ENCODE measurements at places on chromosomes 7 and 10.

GRCh38 chr10:29709484-29710002 is 74.8 kb upstream of the SVIL start:
- DNase-seq: no peak

DNA sequence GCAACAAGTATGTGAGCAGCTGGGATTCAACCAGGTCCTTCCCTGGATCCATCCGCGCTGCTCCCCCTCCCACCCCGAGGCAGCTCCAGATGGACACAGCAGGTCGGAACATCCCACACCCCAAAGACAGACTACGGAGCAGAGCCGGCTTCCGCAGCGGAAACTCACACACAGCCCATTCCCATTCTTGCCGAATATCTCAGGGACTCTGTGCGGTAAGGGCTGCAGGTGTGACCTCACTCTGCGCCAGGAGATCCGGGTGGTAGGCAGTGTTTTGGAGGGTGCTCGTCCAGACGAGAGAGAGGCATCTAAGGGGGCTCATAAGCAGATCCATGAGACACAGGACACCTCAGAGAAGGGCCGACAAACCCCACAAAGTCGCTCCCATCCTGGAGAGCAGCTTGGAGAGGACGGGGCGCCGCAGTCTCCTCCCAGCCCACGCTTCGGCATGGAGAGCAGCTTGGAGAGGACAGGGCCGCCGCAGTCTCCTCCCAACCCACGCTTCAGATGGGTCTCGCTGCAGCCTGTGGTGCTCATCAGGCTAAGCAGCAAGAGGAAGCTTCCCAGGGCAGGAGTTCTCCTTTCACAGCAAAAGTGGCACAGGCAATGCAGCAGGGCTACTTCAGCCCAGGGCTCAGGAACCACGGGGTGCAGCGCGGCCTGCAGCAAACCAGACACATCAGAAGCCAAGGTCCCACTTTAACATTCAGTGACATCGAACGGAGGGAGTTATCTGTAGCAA is 179.9 kb downstream of the DIP2C start:
- no peak for DNase-seq

- DNase-seq: no peak
These were observed 24.3 kb downstream of the PTPN12 start for GRCh38 chr7:77561352-77561751.

GRCh38 chr7:34928052-34928451 is 109.2 kb downstream of the DPY19L1 start:
- DNase-seq: peak; percentile 83

GRCh38 chr10:56633876-56634452 is 272.9 kb upstream of the ZWINT start:
- DNase-seq: no peak

GRCh38 chr7:44059219-44060090 is 5.9 kb downstream of the PGAM2 start:
- DNase-seq: no peak

- DNase-seq: no peak
These were observed 40.8 kb upstream of the CUL1 start for GRCh38 chr7:148657929-148658328.

DNA sequence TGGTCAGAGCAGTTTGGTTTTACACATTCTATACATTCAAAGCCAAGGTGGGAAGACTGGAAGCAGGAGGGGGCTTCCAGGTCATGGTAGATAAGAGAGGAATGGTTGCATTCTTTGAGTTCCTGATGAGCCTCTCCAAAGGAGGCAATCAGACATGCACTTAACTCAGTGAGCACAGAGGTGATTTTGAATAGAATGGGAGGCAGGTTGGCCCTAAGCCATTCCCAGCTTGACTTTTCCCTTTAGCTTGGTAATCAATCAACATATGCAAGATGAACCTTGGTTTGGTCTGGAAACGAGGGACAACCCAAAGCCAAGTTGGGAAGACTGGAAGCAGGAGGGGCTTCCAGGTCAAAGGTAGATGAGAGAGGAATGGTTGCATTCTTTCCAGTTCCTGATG is 31.4 kb downstream of the TCERG1L start:
- no peak for DNase-seq

DNA sequence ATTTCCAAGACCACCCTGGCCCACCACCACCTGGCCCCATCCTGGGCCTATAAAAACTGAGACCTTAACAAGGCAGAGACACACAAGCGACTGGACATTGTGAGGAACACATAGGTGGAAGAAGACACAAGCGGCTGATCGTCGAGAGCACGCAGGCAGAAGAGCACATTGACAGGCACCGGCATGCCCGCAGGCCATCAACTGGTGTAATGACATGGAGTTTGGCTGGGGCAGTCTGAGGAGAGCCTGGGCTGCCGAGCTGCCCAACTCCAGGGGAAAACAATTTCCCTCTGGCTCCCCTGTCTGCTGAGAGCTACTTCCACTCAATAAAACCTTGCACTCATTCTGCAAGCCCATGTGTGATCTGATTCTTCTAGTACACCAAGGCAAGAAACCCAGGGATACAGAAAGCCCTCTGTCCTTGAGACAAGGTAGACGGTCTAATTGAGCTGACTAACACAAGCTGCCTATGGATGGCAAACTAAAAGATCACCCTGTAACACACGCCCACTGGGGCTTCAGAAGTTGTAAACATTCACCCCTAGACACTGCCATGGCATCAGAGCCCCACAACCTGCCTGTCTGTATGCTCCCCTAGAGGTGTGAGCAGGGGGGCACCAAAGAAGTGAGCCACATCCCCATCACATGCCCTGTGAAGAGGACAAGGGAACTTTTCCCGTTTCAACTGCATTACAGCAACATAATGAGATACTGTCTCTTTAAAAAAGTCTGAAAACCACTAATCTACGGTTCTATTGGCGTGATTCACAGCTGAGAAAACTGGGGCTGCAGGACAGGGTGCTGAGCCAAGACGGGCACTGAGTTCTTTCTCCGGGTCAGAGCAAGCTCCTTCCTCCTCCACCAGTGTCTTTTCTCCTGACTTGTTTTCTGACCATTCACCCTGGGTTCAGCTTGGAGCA is 18.5 kb upstream of the TNS3 start:
- no peak for DNase-seq

DNA sequence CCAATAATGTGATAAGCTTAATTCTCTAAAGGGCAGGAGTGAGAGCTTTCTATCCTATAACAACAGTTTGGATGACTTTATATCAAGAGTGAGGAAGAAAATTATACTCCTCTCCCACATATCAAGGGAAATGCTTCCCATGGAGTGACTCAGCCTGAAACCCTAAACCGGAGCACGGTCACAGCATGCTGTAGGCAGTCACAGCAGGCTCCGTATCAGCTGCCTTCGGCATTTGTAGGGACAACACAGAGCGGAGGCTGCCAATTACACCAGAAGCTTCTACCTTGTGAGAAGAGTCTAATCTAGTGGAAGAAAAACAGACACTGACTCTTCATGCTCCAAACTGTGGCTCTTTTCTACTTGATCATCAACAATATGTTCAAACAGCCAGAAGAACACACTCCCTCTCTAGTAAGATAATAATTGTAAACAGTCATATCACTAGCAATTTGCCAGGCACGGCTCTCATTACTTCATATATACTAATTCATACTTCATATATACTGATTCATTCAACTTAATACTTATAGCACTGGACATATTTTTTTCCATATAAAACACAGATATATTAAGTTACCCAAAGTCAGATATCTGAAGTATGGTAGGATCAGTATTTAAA is 65.9 kb downstream of the DGKB start:
- DNase-seq: no peak

DNA sequence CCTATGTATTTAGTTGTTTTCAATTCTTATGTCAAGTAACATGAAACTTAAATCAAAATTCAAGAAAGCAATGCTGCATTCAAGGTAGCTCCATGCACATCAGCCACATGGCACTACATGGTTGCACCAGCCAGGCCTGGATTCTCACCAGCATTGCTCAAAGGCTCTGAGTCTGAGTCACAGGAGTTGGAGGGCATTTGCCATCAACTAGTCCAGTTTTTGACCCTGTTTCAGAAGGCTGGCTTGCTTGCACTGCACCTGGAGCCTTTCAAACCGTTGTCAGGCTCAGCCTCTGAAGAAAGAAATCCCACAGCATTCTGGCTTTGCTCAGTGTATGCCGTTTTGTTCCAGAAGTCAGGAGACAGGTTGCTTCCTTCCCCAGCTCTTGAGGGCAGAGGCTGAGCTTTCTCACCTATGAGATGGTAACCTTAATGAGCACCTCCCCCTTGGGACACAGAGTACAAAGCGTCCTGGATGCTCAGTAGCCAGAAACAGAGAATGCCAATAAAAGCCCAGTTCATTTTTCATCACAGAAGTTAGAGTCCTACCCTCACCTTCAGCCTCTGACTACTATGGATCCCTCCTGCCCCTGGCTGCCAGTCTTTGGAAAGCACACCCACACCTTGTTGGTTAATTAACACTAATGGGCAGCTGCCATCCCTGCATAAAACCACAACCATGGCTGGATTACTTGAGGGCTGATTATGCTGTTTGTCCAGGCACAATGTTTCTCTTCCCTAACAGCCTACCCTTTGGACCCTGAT is 288.4 kb upstream of the LRRTM3 start:
- no peak for DNase-seq
